ENCODE measurements at places on chromosomes 11 and 22. TPM values are rescaled to one million over a fixed set of nuclear protein-coding genes. Genes with fewer than 3 reads are reported as not detected.

CASP5 gene
- total RNA-seq: not detected

PATE2 gene
- total RNA-seq: 0.13 TPM

GVQW3 gene
- total RNA-seq: 0.38 TPM

SART1 gene
- 27.8 TPM for total RNA-seq

POLD4 gene
- total RNA-seq: 32.4 TPM

SAA1 gene
- total RNA-seq: not detected

POTEH gene
- not detected for total RNA-seq

ISX gene
- not detected for total RNA-seq

CCDC157 gene
- total RNA-seq: 1.3 TPM

MS4A12 gene
- not detected for total RNA-seq

Data from dermis microvascular lymphatic vessel endothelial cell (primary cell).